Left ventricle myocardium superior (tissue), 1 donor: ENCODE measurements at places on chromosomes 5 and 9. TPM values are rescaled to one million over a fixed set of nuclear protein-coding genes. Genes with fewer than 3 reads are reported as not detected.

Gene TAS2R1
- total RNA-seq, result not detected

Gene STING1
- 46.3 TPM for total RNA-seq

- DNase-seq, result no peak
Observed at GRCh38 chr9:110143950-110144545, 63.9 kb downstream of the C9orf152 start.

- DNase-seq, result no peak
Observed at GRCh38 chr9:79616971-79617370, 45.2 kb downstream of the TLE4 start.

GRCh38 chr5:39464088-39464487 is 39.3 kb upstream of the DAB2 start:
- DNase-seq, result no peak

DNA sequence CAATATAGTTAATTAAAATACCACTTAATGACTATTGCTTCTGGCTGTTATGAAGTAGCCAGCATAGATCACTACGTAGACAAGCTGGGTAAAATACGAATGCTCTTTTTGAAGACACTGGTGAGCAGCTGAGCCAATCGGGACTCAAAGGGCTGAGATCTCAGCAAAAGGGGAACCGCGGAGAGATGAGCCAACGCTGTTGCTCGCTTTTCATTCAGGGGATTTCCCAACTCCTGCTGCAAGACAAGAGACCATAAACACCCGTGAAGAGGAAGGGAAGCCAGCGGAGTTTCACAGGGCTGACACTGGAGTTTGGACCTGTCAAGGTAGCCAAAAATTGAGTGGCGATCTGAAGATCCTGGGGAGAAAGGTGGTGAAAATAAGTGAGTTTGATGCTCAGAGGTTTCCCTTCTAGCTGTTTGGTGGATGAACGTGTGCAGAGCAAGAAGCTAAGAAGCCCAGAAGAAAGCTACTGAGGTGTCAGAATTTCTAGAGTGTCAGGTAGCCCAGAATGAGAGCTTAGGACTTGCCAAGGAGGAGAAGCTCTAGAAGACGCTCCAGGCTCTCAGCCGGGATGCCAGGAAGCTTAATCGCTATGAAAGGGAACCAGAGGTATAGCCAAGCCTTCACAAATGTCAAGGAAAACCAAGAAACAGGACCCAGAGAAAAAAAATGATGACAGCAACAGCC is 79.6 kb upstream of the RNU6ATAC start:
- DNase-seq, result no peak
